ENCODE measurements at places on chromosomes 1 and 21.

DNA sequence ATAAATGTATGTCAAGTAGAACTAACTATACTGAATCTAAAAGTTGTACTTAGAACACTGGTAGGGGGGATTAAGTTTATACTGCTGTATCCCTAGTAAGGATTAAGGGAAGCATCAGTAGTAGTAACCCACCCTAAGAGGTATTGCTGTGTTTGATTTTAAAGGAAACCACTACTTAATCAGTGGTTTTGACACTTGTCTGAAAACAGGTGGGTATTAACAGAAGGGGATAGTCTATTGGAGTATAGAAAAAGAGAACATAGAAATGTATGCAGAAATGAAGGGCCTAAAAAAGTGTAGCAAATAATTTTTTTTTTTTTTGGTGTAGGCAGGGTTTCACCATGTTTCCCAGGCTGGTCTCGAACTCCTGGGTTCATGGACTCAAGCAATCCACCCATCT, 2.2 kb downstream of the MIGA1 start:
- no peak for DNase-seq

GRCh38 chr1:59156051-59156450, 140.8 kb upstream of the FGGY start:
- DNase-seq: no peak

- no peak for DNase-seq
Measured at GRCh38 chr1:230851291-230851691, 17.0 kb downstream of the C1orf198 start.

GRCh38 chr1:161083748-161084596, 5.4 kb downstream of the NECTIN4 start:
- no peak for DNase-seq

GRCh38 chr1:82329226-82329625, 528.5 kb downstream of the ADGRL2 start:
- no peak for DNase-seq

GRCh38 chr1:24748191-24749121, 3.2 kb downstream of the CLIC4 start:
- DNase-seq: no peak

- no peak for DNase-seq
Measured at GRCh38 chr1:70666381-70667140, 255.5 kb downstream of the CTH start.

DNA sequence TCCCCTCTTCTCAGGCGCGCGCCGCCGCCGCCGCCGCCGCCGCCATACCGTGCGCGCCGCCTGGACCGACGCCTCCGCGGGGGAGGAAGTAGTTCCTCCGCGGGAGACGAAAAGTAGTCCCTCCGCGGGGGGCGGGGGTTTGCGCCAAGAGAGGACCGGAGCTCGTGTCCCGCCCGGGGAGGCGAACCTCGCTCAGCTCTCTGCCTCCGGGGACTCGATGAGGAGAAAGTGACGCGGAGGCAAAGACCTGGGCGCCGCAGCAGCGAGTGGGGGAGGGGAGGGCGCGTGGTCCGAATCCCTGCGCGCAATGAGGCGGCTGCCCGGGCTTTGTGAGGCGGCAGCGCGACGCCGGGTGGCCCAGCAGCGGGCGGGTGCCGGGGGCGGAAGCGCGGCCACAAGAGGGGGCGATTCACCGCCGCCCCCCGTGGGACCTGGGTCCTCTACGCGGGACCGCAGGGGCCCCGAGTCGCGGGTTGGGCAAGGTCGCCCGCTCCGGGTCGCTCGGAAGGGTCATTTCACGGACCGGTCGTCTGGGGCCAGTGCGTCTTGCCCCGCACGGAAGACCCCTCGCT, at the start of gene BRWD1:
TSS of gene BRWD1 (minus strand) at position 62 of the 572 bp plus-strand sequence. CDS start 141 bp downstream, outside the sequence.
- peak; percentile 85 for DNase-seq

DNA sequence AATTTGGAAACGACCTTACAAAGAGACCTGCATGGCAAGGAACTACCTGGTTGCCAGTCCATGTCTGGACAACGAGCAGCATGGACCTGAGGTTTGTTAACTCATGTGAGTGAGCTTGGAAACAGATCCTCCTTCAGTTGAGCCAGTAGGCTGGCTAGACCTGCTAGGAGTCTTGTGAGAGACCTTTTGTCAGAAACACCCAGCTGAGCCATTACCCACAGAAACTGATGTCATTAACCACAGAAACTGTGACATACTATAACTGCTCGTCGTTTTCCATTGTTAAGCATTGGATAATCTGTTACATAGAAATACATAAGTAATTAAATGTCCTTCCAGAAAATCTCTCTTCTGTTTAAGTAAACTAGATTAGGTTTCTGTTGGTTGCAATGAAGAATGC, 211.1 kb upstream of the C21orf91 start:
- no peak for DNase-seq

GRCh38 chr1:20141466-20141865, 2.3 kb downstream of the PLA2G2F start:
- no peak for DNase-seq

GRCh38 chr1:156504438-156504813, 3.9 kb upstream of the MEF2D start:
- DNase-seq: no peak

DNA sequence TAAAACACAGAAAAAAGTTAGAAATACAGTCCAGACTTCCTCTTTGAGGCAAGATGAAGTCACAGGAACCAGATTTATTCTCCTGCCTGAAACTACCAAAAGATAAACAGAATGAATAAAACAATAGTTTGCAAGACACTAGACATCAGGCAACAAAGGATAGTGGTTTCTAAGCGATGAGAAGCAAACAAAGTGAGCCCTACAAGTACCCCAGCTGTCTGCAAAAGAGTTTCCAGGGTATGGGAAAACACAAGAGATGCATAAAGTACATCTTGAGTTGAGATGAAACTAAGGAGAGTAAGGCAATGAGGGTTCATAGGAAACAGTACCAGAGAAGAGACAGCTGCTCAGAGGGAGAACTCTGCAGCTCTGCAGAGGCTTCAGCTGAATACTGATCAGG, 83.3 kb upstream of the COL24A1 start:
- DNase-seq: no peak

DNA sequence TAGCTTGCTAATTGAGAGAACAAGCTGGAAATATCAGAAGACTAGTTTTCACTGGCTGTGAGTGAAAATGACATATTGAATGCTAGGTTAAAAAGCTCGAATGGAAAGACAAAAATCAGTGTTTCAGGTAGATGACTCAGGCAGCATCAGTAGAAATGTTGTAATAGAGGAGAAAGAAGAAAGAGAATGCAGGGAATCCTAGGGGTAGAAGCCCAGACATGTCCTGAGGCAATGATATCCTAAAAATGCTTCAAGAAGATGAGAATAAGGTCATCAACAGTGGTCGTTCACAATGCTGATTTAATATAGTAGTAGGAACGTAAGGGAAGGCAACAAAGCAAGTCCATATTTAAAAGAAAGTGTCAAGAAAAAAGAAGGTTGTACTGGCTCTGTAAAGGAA, 96.7 kb upstream of the HP1BP3 start:
- DNase-seq: no peak

DNA sequence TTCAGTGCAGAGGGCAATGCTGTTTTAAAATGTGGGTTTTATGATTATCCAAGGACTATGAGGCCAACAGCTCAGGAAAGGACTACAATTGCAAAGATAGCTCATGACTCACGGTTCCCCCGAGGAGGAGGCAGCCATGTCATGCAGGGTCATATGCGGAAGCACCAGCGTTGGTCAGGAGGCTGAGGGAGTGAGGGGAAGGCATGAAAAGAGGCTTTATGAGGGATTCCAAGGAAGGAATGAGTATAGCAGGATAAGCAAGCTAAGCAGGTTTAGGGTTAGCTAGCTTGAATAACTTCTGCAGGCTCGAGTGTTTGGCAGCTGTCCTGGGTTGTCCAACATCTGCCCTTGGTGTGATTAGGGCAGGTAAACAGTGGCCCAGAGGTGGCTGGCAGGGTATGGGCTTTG, 495.1 kb downstream of the SETD4 start:
- no peak for DNase-seq

DNA sequence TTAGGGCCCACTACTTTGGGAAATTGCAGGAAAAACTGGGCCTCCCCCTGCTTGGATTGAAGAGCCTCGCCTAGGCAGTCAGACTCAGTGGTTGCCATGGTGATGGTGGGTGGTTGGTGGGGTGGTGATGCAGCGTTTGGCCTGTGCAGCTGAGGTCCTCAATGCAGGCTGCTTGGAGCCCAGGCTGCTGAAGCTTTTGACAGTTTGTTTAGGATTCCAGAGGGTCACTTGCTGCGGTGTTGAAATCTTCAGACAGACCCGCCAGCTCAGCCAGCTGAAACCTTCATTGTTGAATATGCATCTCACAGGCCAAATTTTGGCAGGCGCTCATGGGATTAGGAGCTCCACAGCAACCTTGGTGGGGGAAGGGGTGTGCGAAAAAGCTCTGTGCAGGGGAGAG, 67.9 kb downstream of the CACNA1E start:
- no peak for DNase-seq

GRCh38 chr1:2611621-2612437, 21.0 kb downstream of the MMEL1 start:
- DNase-seq: no peak

- DNase-seq: no peak
Measured at GRCh38 chr1:185420588-185421081, 103.6 kb upstream of the IVNS1ABP start.

DNA sequence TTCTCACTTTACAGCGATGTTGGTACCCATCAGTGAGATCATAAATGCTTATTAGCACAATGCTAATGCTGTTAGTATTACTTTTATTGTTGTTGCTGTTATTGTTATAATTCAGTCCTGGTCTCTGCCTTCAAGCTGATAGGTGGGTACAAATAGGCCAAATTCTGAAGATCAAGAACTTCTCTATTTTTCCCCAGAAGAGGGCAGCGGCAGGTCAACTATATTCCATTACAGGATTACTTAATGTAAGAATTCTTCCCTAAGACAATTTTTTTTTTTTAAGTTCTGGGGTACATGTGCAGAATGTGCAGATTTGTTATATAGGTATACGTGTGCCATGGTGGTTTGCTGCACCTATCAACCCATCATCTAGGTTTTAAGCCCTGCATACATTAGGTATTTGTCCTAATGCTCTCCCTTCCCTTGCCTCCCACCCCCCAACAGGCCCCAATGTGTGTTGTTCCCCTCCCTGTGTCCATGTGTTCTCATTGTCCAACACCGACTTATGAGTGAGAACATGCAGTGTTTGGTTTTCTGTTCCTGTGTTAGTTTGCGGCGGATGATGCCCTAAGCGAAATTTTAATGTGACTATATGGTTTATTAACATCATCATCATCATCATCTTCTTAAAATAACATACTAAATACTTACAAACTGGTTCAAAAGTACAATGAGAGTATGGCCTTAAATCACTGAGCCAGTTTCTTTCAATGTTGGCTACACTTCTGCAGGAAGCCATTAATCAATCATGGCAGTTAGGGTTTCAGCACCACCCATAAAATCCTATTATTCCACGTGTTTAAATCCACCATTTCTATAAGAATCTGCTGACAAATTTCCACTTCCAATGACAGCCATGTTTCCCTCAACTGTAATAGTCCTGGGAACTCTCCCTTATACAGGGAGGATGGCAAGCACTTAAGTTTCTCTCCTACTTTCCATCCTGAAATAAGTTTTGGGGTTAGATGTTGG, 19.2 kb downstream of the SLC19A2 start:
- no peak for DNase-seq

DNA sequence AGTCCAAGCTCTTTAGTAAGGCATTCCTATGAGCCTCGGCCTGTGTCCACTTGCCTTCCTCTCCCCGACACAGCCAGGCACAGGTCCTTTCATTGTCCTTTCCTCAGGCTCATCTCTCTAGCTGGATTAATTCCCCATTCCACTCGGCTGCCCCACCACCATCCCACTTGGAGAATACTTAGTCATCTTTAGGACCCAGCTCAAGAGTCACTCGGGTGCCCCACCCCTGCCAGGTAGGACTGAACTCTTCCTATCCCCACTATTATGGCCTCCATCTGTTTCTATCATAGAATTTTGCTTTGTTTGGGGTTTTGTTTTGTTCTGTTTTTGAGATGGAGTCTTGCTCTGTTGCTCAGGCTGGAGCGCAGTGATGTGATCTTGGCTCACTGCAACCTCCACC, 45.9 kb upstream of the ATP2B4 start:
- DNase-seq: no peak

- no peak for DNase-seq
Measured at GRCh38 chr1:153353226-153353947, 4.3 kb upstream of the S100A9 start.

- DNase-seq: no peak
Measured at GRCh38 chr21:35044128-35044527, 5.0 kb downstream of the RUNX1 start.

- DNase-seq: no peak
Measured at GRCh38 chr1:28326984-28327383, 1.9 kb upstream of the MED18 start.

- DNase-seq: no peak
Measured at GRCh38 chr1:92951141-92951582, 10.1 kb downstream of the DIPK1A start.

DNA sequence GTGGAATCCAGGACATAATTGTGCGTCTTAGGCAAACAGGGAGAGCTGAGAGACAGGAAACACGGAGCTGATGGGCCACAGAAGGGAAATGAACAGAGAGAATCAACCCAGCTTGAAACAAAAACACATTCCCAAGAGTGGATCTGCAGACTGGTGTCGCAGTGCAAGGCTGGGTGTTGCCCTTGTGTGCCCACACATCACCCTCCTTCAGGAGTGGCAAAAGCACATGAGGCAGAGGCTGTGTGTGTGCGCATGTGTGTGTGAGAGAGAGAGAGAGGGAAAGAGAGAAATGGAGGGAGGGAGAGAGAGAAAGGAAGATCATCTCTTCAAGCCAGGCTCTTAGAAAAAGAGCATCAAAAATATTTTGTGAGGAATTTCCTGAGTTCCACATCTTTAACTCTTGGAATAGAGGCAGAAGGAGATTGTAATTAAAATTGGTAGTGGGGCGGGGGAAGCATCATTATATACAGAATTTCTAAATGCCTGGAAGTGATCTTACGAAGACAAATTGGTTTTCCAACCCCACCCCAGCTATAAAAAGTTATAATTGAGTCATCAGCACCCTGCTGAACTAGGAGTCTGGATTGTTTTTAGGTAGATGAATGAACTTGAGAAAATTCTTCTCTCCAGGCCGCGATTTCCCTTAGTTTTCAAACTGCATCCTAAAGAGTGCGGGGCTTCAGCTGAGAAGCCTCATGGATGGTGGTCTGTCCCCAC, 480.7 kb downstream of the NPHP4 start:
- no peak for DNase-seq

DNA sequence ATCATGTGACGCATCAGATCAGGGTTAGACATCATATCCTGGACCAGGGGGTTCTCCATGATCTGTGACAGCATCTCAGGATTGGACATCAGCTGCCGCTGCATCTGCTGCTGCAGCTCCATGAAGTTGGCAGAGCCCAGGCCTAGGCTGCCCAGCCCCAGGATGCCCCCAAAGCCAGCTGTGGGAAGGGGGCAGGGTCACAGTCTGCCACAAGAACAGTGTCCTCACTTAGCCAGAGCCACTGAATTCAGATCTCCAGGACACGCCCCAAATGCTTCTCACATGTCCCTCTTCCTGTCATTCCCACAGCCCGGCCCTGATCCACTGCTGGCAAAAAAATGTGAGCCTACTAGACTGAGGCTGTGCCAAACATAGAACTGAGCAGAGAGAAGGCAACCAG, 3.2 kb downstream of the UBQLN4 start:
- DNase-seq: no peak

GRCh38 chr1:6148497-6149241, 31.5 kb downstream of the CHD5 start:
- DNase-seq: peak; percentile 83
